ENCODE measurements at places on chromosomes 4 and X.
A peak's percentile ranks its signal among the peaks of the same experiment; 100 is the strongest.

DNA sequence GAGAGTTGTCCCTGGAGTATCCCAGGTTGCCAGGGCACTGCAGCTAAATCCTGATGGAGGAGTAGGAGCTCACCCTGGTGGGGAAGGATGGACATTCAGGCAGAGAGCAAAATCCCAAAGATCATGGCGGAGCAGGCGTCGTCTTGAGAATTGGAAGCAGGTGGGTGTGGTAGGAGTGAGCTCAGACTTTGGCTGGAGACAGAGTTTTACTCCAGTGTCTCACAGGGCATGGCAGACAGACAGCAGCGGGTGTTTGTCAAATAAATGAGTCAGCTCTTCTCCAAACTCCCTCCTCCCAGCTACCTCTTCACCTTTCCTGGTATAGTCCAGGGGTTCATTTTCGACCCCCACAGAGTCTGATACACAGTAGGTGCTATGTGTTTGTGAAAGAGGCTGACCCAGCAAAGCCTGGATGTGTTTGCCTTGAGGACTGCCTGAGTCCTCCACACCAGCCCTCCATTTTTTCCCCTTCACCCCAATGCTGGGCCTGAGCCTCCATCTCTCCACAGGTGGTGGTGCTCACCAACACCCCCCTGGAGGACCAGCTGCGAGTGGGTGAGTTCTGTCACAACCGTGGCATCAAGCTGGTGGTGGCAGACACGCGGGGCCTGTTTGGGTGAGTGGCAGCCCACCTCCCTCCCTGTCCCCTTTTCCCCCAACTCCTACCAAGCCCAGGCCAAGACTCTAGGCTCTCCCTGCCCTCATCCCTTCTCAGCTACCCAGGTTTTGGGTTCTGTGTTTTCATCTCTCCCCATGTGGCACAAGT, 6.9 kb downstream of the UBA1 start:
- peaks cover 13% of the 10 kb centered on the region for H3K4me1 ChIP-seq
- DNase-seq: peak; percentile 52
- peak overlapping the region; percentile 61 for H3K27ac ChIP-seq

DNA sequence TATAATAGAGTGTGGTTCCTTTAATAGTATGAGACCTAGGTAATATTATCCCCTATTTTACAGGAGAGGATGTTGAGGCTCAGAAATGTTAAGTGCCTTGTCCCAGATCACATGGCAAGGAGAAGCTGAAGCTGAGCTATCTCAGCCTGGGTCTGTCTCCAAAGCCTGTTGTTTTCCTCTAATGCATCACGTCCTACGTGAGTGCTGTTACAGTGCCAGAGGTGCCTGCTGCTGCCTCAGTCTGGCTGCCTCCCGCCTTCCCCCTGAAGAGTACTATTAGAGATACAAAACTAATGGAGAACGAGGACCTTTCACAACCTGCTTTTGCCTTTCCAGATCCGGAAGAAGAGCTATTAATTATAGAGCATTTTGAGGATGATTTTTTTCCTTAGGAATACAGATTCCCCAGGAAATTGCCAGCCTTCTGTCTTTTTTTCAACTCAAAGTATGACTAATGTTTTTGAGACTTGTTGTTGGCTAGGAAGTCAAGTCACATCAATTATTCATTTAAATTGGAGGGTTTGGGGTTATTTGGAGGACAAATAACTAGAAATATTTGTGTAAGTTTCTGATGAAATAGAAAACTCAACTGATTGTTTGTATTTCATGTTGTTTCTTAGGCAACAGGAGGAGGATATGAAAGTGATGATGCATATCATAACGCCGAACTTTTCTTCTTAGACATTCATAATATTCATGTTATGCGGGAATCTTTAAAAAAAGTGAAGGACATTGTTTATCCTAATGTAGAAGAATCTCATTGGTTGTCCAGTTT, 43.9 kb upstream of the MTMR1 start:
- no peaks in the 10 kb centered on the region for H3K36me3 ChIP-seq
- peaks cover 9% of the 10 kb centered on the region for H3K27me3 ChIP-seq
- no peak for DNase-seq
- no peak overlapping the region for H3K27ac ChIP-seq

- no peak for DNase-seq
- H3K4me1 ChIP-seq: no peaks in the 10 kb centered on the region
- H3K36me3 ChIP-seq: no peaks in the 10 kb centered on the region
- no peak overlapping the region for H3K4me3 ChIP-seq
- H3K27ac ChIP-seq: no peak overlapping the region
- H3K27me3 ChIP-seq: peaks cover 77% of the 10 kb centered on the region
These were observed 87.5 kb upstream of the NKX1-1 start for GRCh38 chr4:1493540-1494287.

GRCh38 chr4:7393601-7394575, 40.8 kb downstream of the PSAPL1 start:
- no peak overlapping the region for H3K4me3 ChIP-seq
- DNase-seq: peak; percentile 11
- no peak overlapping the region for H3K27ac ChIP-seq
- no peaks in the 10 kb centered on the region for H3K27me3 ChIP-seq
- H3K36me3 ChIP-seq: no peaks in the 10 kb centered on the region

- H3K4me1 ChIP-seq: no peaks in the 10 kb centered on the region
- H3K27ac ChIP-seq: no peak overlapping the region
- H3K27me3 ChIP-seq: no peaks in the 10 kb centered on the region
- no peak overlapping the region for H3K4me3 ChIP-seq
These were observed 35.7 kb upstream of the TSPAN5 start for GRCh38 chr4:98694076-98694475.

DNA sequence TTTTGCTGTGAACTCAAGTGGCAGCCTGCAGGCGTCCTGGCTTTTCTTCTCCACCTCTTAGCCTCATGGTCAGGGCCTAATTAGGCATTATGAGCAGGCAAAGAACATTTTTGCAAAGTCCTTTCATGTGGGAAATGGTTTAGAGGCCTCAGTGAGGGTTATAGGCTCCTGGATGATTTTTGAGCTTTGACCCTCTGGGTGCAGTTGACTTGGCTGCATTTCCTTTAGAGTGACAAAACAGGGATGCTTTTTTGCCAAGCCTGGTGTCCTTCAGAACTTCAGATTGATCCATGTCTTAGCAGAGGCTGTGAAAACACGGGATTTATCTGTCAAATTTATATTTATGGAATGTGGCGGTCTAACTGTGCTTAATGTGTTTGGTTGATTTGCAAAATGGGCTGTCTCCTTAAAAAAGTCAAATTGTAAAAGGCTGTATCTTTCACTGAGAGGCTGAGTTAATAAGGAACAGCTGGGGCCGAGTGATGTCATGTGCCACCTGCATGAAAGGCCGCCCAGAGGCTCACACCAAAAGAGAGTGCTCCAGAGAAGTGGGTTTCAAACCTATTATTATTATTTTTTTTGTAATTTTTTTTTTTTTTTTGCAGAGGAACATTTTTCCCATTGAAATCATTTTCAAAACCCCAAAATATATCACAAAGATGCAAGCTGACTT, 192.2 kb upstream of the ARX start:
- H3K4me3 ChIP-seq: no peak overlapping the region
- no peaks in the 10 kb centered on the region for H3K36me3 ChIP-seq
- H3K4me1 ChIP-seq: no peaks in the 10 kb centered on the region
- DNase-seq: no peak

All from breast epithelium (tissue), 4 donors.